ENCODE measurements at places on chromosomes 6 and 20. TPM values are rescaled to one million over a fixed set of nuclear protein-coding genes. Genes with fewer than 3 reads are reported as not detected.

Gene CMTR1
- 17.3 TPM for total RNA-seq

Gene GGTLC1
- total RNA-seq: not detected

Gene POPDC3
- not detected for total RNA-seq

Gene PREP
- 16.5 TPM for total RNA-seq

Gene HEY2
- 2.9 TPM for total RNA-seq

Gene C4A
- total RNA-seq: 789 TPM

DNA sequence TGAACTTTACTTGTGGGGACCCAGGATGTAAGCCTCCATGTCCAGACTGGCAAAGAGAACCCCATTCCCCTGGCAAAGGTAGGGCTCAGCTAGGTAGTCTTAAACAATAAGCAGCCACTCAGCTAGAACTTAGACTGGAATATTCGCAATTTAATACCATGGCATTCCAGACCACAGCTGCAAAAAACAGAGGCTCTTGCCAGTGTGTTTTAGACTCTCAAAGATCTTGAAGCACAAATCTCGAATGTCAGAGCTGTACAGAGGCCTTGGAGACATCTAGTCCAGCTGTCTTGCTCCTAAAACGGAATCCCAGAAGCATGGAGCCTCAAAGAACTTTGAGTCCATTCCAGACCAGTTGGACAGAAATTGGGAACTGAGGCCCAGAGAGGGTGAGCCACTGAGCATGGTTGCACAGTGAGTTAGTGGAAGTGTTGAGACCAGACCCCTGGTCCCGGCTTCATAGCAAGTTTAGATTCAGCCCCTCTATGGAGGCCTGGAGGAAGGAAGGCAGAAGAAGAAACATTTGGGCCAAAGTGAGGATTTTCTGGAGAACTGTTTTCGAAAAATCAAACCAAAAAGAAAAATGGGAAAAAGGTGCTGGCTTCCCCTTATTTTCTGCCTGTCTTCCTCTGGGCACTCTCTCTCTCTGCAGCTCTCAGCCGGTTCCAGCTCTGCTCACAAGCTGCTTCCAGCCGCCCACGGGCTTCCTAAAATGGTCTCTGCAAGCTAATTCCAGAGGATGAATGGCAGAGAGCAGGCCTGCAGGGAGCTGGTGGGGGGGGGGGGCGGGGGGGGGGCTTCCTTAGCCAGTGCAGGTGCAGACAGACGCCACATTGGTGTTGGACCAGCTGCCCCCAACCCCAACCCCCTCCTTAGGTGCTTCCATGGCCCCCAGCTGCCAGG lies 32.4 kb downstream of the AAR2 start:
- no peak for DNase-seq

DNA sequence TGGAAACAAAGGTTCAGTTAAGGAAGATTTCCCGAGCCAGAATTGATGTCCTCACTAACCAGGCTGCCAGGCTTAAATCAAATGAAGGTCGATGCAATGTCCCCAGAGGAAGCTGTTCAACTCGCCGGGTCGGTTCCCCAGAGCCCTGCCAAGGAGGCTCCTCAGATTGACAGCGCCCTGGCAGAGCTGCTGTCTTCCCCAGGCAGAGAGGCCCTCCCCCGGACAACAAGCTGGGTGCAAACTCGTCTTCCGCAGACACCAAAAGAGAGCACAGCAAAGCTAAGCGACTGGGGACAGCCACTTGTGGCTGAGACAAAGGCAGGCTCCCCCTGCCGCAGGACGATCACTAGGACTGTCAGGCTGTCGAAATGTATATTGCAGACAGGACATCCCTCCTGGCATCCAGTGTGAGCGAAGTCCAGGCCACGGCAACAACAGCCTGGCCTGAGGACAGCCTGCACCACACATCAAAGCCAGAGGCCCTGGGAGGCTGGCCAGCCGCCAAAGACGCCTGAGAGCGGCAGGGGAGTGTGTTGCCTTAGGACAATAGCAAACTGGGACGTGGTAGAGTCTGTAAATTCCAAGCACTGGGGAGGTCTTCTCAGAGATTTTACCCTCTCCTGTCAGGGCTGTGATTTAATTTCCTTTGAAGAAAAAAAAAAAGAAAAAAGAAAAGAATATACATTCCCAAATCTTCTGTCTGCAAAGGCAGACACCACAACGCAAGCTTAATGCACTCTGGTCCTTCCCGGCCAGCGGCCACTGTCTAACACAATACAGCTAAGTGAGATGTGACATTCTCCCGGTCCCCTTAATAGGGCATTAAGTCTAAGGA lies 99.1 kb downstream of the HIVEP2 start:
- DNase-seq: peak; percentile 94

DNA sequence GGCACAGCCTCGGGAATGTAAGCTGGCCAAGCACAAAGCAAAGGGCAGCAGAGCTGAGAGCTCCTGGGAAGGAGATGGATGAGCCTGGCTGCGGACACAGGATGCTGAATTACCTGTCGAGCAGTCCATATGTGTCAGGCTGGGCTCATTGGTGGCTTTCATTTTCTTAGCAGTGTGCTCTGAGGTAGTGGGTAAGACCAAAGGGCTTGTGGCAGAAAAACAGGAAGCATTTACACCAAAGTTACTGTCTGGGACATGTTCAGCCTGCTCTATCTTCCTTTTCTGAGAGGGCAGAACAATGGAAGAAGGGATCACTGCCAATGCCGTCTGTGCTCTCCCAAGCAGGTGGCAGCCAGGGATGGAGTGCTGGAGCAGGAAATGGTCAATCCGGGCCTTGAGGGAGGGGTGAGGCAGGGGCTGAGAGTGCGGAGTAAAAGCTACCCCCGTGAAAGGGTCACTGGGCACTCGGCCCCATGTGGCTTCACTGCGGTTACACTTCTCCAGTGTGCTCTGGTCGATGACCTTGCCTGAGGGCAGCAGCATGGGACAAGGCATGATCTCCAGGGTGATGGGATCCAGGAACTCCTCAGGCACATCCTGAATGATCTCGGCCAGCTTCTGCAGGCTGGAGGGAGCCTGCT lies 36.9 kb upstream of the AVP start:
- no peak for DNase-seq

GRCh38 chr6:35142588-35143569 lies 1.7 kb upstream of the TCP11 start:
- DNase-seq: no peak

- DNase-seq: no peak
Observed at GRCh38 chr6:150275489-150275888, 93.3 kb upstream of the IYD start.

- DNase-seq: no peak
Observed at GRCh38 chr6:1082285-1082935, 229.5 kb upstream of the FOXQ1 start.

GRCh38 chr6:154632119-154632518 lies 101.1 kb upstream of the SCAF8 start:
- DNase-seq: no peak

GRCh38 chr6:156699017-156699421 lies 78.2 kb upstream of the ARID1B start:
- DNase-seq: no peak

DNA sequence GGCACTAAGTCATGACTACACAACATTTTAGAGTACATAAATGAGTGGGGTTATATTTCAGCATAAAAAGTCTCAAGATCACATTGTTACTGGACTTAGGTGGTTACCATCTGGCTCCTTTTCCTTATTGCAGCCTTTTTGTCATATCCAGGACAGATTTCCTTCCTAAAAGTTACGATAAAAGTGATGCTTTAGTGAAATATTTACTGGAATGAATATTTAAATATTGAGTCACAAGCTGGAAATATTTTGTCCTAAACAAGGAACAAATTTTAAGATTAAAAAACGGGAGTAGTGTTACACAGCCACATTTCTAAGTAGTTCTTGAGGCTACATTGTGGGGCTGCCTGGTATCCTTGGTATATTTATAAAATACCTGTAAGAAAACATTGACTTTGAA lies 52.2 kb downstream of the CDC40 start:
- DNase-seq: no peak

GRCh38 chr6:104896914-104897313 lies 37.2 kb upstream of the HACE1 start:
- DNase-seq: no peak

DNA sequence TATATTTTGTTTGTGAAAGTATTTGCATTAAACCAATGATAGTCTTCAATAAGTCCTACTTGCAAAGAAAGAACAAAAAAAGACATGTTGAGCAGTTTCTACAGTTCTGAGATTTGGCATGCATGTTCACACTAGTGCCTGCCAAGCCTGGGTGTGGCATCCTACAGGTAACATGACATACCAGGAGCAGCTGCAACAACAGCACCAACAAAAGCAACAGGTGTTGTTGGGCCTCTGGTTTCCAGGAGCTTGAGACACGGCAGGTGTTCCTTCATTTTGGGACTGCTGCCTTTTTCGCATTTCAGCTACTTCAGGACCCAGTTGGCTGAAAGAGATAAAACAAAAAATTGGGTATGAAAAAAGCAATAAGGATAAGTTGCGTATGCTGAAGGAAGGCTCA lies 41.2 kb upstream of the MTRF1L start:
- DNase-seq: no peak

DNA sequence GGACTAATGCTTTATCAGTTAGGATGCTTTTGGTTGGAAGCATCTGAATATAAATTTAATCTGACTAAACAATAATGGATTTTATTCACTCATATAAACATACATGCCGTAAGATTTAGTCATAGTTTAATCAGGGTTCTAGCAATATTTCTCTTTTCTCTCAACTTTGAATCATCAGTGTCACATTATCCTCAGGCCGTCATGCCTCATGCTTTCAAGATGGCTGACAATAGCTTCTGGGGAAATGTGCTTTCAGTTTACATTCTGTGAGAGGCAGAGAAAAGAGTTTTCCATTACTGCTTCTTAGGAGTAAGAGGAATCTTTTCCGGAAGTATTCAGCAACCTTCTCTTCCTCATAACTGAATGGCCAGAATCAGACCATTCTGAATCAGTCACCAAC lies 162.2 kb downstream of the GJA1 start:
- DNase-seq: no peak

DNA sequence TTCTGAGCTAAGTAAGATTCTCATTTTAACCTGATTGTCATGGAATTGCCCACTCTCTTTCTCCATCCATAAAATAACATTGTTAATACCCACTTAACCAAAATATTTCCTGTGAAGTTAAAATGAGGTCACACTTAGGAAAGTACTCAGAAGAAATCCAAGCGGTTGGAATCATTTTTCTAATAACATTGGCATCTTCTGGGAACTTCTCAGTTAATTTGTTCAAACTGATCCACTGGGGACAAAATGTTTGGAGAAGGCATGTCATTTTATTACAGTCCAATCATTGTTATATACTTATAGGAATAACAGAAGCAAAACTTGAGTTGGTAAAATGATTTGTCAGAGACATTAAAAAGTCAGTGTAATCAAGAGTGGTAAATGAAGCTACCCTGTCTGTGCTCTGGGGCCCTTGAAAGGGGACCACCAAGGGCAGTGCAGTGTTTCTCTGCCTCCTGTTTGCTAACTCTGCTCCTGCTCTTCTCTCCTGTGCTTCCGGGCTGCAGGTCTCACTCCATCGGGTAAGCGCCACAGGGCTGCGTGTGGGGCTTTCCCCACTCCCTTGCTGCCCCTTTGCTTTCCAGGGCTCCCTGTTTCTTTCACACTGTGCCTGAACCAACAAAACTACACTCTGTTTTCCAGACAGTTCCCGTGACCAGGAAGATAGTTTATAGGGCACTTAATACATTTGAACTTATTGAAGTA lies 50.1 kb downstream of the HDDC2 start:
- no peak for DNase-seq

DNA sequence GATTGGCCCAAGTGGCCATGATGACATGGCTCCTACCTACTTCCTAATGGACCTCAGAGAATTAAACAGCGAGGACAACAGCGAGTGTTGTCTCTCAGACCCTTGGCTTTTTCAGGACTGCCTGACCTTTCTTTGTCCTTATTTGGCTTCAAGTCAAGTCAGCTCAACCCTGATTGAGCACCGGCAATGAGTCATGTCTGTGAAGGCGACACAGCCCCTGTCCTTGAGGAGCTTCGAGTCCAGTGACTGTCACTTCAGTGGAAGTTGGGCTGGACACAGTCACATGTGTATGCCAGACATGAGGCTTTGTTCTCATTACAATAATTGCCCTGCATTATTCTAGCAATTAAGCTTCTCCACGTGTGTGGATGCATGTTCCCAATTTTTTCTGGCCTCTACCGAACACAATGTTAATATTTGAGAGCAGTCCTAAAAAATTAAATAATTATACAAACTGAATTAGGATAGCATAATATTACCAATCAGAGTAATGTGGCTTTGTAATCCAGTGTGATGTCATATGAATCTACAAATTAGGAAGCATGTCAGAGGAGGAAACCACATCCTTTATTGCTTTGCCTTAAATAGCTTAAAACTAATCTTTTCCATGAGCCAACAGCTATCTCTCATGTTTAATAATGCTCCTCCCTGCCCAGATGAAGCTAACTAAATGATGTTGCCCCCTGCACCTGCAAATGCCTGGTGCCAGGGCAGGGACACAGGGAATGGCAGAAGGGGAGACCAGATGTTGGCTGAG lies 178.6 kb downstream of the CDH26 start:
- no peak for DNase-seq

DNA sequence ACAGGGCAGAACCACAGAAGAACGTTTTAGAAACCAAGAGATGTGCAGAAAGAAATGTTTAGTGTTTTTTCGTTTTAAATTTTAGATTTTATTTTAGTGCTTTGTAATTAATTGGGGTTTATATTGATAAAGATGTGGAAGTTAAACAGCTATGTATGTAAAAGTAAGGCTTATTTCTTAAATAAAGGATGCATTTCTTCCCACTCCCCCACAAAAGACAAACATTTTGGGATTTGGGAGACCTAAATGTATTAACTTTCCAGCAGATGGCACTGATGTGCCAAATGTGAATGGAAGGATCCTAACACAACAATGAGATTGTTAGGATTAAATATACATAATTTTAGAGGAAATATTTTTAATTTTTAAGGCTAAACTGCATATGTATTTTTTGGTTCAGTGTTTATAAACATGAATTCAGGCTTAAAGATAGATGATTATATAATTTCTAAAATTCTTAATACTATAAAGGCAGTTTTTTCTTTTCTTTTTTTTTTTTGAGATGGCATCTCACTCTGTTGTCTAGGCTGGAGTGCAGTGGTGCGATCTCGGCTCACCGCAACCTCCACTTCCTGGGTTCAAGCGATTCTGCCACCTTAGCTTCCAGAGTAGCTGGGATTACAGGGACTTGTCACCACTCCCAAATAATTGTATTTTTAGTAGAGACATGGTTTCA lies 12.0 kb downstream of the PFDN4 start:
- DNase-seq: no peak

Data from pancreas (tissue), 10 donors.